ENCODE measurements at places on chromosomes 11 and 22.

DNA sequence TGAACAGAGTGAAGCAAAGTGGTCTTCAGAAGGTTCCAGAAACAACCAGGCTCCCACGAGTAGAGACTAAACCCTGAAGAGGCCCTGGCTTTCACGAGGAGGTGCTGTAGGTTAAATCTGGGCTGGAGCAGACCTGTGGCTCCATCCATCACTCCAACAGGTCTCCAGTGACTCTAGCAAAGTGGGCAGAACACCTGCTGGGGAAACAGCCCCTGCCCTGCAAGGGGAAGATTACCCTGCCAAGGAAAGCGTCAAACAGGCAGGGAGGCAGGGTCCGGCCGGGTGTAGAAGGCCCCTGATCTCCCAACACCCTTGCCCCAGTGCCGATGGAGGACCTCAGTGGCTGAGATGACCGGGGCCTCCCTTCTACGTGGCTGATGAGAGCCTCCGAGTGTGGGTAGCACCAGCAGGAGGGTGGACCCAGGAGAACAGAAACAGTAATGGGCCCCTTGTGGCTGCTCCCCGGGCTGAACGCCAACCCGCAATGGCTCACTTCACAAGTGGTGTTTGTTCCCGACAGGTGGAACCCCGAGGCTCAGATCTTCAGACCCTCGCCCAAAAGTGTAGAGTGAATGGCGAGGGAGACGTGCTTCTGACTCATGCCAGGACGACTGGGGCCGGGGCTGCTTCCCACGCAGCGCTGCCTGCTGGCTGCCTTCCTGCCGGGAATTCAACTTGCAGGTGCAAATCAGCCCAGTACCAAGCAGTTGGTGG is 112.0 kb downstream of the SHANK2 start:
- no peak for DNase-seq

- no peak for DNase-seq
Observed at GRCh38 chr22:46655861-46656608, 35.8 kb downstream of the GRAMD4 start.

DNA sequence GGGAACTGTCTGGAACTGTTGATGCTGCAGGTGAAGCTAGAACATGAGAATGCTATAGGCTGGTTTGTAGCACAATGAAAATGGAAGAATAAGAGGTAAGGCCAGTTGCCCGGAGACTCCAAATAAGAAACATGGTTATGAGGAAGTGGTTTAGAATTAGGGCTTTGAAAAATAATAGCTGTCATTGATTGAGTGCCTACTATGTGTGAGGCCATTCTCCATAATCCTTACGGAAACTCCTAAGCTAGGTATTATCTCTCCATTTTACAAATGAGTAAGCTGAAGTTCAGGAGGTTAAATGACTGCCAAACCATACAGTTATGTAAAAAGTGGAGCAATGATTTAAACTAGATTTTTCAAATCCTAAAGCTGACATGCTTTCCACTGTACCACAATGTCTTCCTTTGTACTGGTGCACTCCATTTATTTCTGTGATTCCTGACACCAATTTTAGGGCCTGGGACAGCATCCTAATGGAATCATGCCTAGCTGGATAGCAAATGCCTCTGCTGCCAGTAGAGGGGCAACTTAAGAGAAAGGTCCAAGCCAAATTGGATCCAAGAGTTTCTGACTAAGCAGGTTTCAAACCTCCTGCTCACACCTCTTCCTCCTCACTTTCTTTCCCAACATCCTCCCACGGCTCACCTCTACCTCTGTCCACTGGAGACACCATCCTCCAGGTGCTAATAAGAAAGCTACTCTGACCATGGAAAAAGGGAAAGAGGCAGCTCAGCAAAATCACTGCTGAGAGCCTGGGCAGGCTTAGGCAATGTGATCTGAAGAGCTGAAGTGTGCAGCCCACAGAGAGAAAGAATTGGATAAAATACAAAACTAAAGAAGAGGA is 46.9 kb upstream of the PICALM start:
- DNase-seq = no peak

- peak; percentile 91 for DNase-seq
Observed at GRCh38 chr11:843818-844692, 1.4 kb downstream of the TSPAN4 start.

DNA sequence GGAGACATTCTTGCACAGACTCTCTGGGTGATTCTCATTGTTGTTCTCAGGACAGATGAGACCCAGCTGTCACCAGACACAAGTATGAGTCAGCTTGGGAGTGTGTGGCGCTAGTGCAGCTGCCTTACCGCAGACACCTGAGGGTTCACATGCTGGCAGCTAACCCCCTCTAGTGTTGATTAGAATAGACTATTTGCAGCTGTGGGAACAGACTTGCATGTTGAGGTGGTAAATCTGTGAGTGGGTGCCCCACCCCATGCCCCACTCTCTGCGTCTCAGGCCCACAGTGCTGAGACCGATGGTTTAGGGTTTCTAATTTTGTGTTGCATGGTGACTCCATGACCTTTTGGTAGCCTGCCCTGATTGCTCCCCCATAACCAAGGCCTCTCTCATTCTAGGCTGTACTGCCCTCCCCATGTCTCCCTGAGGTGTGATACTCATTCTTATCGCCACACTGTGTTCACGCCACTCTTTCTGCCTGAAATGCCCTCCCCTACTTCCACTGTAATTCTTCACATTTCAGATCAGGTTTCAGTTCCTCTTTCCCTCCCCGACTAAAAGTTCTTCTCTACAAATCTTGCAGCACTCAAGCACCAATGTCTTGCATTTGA is 73.7 kb upstream of the KIRREL3 start:
- DNase-seq = peak; percentile 15

DNA sequence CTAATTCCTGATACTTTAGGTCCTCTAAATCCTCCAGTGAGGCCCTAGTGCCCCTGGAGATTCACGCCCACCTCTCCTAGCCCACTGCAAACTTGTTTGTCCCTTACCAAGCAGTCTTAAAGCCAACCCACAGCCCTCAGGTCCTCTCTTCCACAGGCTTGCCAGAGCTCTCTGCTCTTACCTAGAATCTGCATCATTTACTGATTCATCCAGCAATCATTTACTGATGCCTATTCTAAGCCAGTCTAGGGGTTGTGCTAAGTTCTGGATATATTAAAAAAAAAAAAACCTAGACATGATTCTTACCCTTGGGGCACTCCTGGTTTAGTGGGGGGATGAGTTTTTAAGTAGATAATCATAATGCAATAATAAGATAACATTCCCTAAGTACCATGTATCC is 43.0 kb upstream of the PLET1 start:
- DNase-seq = no peak

DNA sequence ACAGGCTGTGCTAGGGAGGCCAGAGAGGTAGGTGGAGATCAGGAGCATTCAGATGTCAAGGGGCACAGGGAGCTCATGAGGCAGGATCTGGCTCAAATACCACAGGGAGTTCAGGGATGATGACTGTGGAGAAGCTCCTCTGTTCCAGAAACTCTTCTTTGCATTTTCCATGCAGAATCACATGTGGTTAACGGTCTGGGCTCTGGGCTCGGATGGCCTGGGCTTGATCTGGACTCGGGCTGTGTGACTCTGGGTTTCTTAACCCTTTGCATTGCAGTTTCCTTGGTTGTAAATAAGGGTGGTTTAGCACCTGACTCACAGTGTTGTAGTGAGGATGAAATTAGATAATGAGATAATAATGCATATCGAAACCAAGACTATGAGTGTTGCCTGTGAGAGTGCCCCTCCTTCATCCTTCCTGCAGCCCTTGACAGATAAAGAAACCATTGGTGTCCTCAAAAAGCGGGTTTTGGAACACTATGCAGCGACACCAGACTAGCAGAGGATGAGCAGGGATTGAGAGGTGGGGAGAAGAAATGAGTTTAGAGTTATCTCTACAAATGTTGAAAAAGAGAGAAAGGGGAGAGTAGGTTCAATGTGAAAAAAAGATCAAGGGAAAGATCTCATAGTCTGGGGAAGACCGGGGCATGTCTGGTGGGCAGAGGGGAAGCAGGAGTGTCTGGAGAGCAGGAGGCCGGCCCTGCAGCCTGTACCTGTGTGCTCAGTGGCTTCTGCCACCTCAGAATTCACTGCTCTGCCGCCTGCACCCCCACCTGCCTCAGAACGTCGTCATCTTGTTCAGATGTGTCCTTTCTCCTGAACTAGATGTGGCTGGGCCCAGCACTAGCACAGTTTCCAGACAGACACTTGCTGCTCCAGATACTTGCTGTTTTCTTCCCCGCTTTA is 197.8 kb upstream of the SORL1-AS1 start:
- DNase-seq = no peak

- no peak for DNase-seq
Observed at GRCh38 chr11:126308271-126308671, 4.4 kb downstream of the DCPS start.

DNA sequence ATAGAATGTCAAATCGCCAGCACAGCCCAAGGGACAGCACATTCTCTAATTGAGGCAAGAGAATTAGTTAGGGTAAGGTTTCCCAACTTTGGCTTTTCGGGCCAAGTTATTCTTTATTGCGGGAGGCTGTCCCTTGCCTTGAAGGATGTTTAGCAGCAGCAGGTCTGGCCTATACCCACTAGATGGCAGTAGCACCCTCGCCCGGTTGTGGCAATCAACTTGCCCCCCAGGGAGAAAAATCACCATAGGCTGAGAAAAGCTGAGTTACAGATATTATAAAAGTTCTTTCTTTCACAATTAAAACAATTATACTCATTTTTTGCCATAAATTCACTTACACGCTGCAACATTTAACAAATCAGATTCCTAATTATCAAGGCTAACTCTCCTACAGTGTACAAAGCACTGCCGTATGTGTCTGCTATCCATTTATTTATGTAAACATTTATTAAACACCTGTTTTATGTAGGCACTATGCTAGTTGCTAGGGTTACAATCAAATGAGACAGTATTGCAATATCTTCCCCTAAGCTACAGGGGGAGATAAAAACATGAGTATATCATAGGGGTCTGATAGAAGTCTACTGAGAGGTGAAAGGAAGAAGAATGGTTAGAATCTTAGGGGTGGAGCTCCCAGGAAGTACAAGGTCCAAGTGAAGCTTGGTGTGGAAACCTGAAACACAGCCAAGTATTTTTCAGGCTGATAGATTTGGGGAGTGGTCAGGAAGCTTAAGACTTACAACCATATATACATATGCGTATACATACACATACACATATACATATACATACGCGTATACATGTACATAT is 452.3 kb downstream of the RAB38 start:
- DNase-seq = peak; percentile 4

DNA sequence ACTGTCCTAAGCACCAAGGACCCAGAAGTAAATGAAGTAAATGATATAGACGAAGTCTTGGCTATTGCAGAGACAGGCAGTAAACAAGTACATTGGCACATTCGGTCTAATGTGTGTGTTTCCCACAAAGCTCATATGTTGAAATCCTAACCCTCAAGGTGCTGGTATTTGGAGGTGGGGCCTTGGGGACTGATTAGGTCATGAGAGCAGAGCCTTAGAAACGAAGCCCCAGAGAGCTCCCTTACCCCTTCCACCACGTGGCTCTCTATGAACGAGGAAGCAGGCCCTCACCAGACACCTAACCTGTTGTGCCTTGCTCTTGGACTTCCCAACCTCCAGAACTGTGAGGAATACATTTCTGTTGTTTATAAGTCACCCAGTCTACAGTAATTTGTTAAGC is 14.9 kb downstream of the CLMP start:
- DNase-seq = no peak

GRCh38 chr11:131423688-131424087 is 53.3 kb downstream of the NTM start:
- DNase-seq = no peak

- DNase-seq = no peak
Observed at GRCh38 chr11:68803766-68804165, 38.0 kb downstream of the CPT1A start.

DNA sequence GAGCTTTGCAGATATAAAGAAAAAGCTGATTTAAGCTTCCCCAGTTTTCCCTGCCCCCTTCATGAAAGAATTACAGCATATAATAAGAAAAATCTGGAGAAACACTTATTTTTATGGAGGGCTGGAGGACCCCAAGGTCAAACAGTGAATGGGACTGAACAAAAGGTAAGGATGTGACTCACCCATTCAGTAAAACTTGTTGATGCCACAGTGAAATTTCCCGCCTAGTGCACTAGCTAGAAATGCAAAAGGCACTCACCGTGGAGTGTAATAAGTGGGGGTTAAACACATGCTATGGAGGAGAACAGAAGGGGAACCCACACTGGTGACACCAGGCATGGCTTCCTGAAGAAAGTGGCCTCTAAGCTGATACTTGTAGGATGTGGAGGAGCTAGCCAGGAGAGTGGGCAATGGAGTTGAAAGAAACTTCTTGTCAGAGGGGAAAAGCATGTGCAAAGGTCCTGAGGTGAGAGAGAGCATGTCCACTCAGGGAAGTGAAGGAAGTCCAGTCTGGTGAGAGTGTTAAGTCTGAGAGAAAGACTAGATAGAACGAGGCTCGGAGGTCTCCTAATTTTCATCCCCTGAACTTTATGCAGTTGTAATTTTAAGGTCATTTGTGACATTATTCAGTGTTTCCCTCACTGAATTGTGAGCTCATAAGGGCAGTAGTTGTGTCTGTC is 77.1 kb downstream of the MIAT start:
- peak; percentile 89 for DNase-seq

GRCh38 chr22:21909871-21910270 is 42.4 kb upstream of the MAPK1 start:
- no peak for DNase-seq

DNA sequence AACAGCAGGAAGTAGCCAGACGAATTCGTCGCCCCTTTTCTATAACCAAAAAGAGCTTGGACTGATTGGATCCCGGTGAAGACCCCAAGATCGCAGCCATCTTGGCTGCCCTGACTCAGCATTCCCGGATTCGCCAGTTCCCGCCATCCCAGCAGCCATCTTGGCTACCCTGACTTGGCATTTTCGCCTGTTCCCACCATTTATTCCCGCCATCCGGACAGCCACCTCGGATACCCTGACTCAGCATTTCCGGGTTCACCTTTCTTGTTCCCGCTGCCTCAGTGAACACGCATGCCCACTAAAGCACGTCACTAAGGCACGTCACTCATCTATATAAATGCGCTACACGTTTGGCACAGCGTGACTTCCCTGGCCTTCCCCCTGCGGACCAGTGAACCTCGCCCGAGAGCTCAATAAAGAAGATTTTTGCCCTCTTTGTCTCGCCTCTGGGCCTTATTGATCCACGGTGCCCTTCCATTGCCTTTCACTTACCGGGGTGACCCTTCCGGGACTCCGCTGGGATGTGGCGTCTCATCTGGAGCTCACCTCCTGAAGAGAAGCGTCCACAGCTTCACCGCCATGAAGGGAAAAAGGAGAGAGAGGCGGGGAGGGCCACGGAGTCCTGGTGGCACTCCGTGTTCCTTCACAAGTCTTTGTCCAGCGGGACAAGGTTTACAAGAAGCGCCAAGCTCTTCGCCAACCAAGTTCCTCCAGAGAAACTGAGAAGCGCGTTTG is 4.0 kb upstream of the OR56A3 start:
- no peak for DNase-seq

Measured in dermis microvascular lymphatic vessel endothelial cell (primary cell).